T-helper 17 cell (primary cell): ENCODE measurements at places on chromosomes 11 and 22.

GRCh38 chr11:63510360-63511047 lies 4.6 kb downstream of the LGALS12 start:
- DNase-seq = no peak

GRCh38 chr11:59787255-59787588 lies 23.4 kb downstream of the MRPL16 start:
- DNase-seq = no peak

GRCh38 chr11:12359761-12360160 lies 17.6 kb upstream of the PARVA start:
- DNase-seq = no peak

GRCh38 chr11:116275635-116276034 lies 497.2 kb downstream of the BUD13 start:
- DNase-seq = no peak

DNA sequence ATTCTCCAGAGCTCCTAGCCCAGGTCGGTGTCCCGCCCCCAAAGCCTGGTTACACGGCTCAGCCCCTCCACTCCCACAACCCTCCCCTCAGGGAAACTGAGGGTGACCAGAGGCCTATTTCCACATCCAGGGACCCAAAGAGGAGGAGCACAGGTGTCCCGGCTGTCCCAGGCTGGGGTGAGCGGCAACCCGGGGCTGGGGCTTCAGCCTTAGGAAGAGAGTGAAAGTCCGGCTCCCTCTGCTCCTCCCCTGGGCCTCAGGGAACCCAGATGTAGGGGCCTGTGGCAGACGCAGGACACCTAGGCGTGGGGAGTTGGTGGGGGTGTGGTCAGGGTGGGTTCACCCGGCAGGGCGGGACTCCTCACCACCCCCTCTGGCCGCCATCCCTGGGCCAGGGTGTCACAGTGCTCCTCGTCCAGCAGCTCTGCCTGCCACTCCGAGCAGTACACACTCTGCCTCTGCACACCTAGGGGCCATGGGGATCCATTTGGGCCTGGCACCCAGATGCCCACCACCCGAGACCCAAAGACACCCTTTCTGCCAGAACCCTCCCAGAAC lies 63.1 kb downstream of the ARFGAP3 start:
- no peak for DNase-seq

GRCh38 chr11:45204761-45205160 lies 58.3 kb downstream of the PRDM11 start:
- no peak for DNase-seq

DNA sequence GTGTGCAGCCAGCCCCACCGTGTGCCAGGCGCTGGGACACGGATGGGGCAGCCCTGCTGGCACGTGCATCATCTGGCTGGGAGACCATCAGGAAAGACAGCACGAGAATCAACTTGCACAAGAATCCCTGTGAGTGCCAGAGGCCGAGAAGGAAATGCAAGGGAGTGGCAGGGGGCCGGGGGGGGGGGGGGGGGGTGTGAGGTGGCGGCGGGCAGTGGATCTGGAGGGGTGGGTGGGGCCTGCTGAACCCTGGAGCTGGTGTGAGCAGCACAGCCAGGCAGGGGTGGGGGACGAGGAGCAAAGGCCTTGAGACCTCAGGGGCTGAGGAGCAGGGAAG lies 14.0 kb upstream of the FLRT1 start:
- DNase-seq = no peak

DNA sequence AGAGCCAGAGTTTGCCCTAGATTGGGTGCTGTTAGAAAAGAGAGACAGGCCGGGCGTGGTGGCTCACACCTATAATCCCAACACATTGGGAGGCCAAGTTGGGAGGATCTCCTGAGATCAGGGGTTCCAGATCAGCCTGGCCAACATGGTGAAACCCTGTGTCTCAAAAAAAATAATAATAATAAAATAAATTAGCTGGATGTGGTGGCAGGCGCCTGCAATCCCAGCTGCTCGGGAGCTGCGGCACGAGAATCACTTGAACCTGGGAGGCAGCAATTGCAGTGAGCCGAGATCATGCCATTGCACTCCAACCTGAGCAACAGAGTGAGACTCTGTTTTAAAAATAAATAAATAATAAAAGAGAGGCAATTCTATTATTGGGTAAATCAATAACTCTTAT lies 199.2 kb upstream of the GUCY1A2 start:
- DNase-seq = no peak

GRCh38 chr11:95074792-95075563 lies 8.3 kb downstream of the SRSF8 start:
- DNase-seq = no peak

DNA sequence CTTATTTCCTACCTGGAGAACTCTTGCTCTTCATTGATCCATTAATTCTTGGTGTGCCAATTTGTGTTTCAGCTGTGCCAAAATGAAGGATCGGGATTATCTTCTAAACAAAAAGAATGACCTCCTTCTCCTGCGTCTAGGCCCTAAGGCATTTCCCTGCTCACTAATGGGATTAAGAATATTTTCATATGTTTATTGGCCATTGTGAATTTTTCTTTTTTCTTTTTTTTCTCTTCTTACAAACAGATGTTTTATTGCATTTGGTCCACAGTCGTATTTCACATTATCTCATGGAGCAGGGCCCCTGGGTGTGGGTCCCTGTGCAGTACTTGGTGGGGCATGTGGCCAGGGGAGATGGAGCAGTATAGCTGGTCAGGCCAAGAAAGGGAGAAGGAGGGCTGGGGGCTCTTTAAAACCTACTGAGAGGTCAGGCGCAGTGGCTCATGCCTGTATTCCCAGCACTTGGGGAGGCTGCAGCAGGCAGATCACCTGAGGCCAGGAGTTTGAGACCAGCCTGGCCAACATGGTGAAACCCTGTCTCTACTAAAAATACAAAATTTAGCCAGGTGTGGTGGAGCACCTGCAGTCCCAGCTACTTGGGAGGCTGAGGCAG lies 35.3 kb upstream of the HORMAD2 start:
- no peak for DNase-seq

DNA sequence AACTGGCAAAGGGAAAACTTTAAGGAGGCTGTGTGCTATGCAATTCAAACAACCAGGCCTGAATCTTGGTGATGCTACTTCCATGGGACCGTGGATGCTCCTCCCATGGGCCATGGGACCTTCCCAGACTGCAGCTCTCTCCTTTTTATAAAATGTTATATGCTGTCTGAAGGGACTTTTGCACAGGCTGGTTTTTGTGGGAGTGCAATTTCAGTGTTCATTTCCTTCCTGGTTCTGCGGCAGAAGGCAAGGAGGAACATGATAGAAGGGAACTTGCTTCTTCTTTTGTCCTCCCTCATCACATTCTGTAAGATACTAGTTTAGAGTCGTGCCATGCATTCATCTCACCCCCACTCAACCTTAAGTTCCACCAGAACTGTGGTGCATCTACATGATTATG lies 68.9 kb downstream of the C11orf58 start:
- DNase-seq = no peak

- DNase-seq = no peak
These were observed 82.9 kb upstream of the SEZ6L start for GRCh38 chr22:26086359-26086758.

- DNase-seq = no peak
These were observed 285.1 kb upstream of the CCDC90B start for GRCh38 chr11:83571302-83571701.

DNA sequence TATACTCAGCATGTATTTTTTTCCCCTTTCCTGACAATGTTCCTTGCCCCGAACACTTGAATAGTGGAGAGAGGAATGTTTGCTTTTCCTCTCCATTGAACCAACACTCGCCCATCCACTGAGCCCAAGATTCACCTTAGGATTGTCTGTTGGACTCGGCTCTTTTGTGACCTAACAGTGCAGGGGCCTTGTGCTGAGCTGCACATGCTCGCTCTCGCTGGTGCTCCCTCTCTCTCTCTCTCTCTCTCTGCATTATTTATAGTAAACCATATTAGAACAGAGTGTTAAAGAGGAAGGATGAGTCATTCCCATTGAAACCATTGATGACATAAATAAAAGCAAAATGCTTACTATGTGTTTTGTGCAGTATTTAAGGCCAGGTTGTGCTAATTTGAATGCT lies 20.7 kb downstream of the ZBTB16 start:
- DNase-seq = no peak

- DNase-seq = no peak
These were observed 22.0 kb downstream of the ATG13 start for GRCh38 chr11:46639197-46639839.

- no peak for DNase-seq
These were observed 56.2 kb upstream of the ARHGAP42 start for GRCh38 chr11:100630898-100631297.

GRCh38 chr11:72681226-72682153 lies 7.3 kb upstream of the PDE2A start:
- DNase-seq = no peak

DNA sequence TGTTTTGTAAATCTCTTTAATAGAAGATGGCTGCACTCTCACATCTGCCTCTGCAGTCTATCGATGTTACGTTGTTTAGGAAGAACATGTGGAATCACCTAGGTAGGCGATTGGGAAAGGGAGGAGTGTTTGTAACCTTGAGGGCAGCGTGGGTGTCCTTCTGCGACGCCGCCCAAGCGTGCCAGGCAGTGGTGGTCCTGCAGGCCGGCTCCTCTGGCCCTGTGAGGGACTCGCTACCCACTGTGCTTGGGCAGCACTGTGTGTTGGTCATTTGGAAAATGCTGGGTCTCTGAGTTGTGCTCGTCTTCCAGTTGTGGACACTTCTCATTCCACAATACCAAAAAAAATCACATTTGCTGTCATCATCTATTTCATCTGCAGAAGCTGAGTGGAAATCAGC lies 29.1 kb downstream of the CTTN start:
- DNase-seq = no peak

DNA sequence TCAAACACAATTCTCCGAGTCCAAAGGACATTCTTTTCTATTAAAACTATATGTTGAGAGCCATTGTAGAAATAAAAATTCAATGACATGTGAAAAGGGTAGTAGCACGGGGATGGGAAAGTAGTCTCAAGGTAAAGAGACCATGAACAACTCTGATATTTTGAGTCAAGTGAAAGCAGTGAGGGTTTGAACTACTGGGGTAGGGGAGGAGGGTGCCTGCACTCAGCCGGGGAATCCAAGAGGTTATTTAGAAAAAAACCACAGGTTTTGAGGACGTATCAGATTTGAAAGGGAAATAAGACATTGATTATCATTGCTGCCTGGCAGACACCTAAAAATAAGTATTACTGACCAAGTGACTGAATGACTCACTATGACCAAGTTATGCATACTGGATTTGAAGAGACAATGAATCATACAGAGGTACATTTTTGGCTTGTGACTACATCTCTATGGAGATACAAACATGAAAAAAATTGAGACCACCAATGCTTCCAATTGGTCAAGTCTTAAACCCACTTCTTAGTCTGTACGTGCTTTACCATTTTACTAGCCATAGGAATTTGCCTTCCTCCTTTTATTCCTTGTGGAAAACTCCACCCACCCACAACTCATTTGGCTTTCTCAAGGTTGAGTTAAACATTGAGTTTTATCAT lies 2.2 kb upstream of the OR52H1 start:
- DNase-seq = no peak

DNA sequence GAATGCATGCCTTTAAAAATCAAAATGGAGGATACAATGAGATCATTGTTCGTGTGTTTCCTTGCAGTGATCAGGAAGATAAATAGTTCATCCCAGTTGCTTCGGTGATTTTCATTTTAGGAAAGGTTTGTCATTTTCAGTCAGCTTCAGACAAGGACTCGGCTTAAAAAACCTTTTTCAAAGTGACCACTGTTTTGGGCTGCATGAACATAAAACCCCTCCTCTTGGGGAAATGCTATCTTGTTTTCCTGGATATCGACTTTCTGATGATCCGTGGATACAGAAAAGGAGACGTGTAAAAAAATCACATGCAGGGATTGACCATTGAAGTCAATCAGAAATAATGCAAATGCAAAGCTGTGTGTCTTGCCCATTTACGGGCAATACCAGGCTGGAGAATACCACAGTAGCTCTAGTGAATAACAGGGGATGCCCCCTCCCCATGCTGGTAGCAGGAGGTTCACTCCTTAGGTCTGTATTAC lies 146.8 kb downstream of the MAML2 start:
- DNase-seq = no peak

DNA sequence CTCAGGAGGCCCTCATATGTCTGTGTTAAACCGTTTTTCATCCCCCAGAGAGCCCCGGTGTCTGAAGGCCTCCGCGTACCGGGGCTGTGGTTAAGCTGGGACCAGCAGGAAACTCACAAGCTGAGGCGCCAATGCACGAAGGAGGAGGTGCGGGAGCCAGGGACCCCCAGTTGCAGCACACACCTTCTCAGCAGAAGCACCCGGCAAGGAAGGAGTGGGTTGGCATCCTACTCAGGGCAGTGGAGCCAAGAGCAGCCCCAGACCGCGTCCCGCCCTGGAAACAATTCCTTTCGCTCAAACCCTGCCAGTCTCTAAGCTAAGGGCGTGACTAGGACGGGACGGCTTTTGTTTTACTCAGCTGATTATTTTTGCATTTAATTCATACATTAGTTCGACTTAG lies 726.9 kb downstream of the BRD1 start:
- DNase-seq = no peak

- no peak for DNase-seq
These were observed 36.7 kb downstream of the NCAM1 start for GRCh38 chr11:112997857-112998466.

GRCh38 chr22:23579870-23580575 lies at the start of gene IGLL1:
Gene IGLL1, minus strand, starts transcription at chr22:23580290. Its CDS starts 100 bp downstream, at chr22:23580190.
- no peak for DNase-seq

DNA sequence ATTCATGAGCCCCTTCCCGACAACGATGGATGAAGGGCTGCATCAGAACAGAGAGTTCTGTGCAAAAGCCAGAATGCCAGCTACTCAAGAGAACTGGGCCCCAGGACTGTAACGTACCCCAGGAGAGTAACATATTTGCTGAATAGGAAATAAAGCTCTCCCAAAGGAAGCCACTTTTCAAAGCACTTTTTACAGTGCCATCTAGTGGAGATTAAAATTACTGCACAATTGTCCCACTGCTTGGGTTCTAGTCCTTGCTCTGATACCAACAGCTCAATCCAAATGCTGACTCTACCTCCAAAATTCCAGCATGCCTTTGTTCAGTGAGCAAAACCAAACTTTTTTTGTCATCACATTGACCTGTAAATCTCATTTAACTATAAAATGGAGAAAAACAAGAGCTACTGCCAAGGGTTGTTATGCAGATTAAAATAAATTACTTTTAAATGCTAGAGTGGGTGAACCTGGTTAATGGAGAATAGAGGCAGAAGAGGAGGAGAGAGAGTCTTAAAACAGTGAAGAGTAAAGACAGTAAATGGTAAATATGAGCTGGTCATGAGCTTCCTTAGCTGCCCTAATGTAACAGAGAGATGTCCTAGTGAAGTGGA lies 87.6 kb upstream of the FSHB start:
- no peak for DNase-seq

DNA sequence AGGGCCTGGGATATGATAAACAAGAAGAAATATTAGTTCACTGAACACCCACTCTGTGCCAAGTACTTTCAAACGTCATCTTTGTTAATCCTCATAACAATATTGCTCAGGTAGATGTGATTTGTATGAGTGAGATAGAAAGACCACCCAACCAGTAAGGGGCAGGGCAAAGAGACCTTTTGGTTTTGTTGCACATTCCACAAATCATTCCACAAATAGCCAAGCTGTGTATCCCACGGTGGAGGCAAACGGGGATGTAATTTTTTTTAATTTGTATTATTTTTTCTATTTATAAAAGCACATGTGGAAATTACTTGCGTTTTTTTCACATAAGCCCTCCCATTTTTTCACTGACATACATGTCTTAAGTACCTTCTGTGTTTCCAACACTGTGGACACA lies 29.0 kb downstream of the LAYN start:
- DNase-seq = no peak

- DNase-seq = no peak
These were observed 2.3 kb downstream of the KRTAP5-11 start for GRCh38 chr11:71580057-71581003.
